ENCODE measurements at places on chromosomes 6 and 20.

GRCh38 chr6:87721311-87721710 is 19.3 kb upstream of the AKIRIN2 start:
- no peak for DNase-seq

DNA sequence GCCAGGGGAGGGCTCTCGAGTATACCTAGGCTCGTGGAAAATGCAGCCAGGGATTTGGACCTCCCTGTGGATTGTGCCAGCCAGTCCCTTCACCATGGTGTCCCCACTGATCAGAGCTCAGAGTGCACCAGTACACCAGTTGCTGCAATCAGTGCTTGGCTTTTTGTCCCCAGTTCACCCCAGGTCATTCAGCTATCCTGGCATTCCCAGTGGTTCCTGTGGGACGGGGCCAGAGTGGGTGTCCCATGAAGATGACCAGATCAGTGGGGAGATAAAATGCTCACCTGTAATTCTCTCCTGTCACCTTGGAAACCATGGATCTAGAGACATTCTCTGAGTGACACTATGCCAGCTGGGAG is 23.8 kb downstream of the MAS1 start:
- no peak for DNase-seq

DNA sequence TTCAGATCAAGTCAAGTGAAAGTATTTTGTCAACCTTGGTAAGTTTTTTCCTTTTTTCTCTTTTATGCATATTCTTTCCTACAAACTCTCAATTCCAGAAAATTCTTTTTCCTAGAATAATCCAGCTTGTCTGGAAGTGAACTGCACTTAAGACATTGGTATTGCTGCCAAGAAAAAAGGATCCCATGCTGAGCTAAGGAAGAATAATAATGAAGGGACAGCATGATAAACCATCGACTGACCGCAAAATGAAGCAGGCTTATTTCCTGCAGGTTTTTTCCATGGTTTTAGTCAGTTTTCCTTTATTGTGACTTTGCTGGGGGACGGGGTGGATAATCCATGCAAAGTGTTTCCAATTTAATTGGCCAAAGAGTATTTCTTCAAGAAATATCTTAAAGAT is 857.6 kb upstream of the SLC35B3 start:
- no peak for DNase-seq

GRCh38 chr6:33329058-33329457 is 11.5 kb upstream of the ZBTB22 start:
- no peak for DNase-seq

- DNase-seq = no peak
These were observed 363.2 kb upstream of the FLRT3 start for GRCh38 chr20:14700639-14700960.

- no peak for DNase-seq
These were observed 391 bp upstream of the B3GAT2 start for GRCh38 chr6:70957284-70957617.
